ENCODE measurements at places on chromosomes 5 and 9.
A peak's percentile ranks its signal among the peaks of the same experiment; 100 is the strongest.

- DNase-seq, result peak; percentile 71
Observed at GRCh38 chr9:72592502-72593403, 71.3 kb downstream of the TMC1 start.

- DNase-seq, result no peak
Observed at GRCh38 chr5:145681216-145681615, 153.9 kb downstream of the PRELID2 start.

DNA sequence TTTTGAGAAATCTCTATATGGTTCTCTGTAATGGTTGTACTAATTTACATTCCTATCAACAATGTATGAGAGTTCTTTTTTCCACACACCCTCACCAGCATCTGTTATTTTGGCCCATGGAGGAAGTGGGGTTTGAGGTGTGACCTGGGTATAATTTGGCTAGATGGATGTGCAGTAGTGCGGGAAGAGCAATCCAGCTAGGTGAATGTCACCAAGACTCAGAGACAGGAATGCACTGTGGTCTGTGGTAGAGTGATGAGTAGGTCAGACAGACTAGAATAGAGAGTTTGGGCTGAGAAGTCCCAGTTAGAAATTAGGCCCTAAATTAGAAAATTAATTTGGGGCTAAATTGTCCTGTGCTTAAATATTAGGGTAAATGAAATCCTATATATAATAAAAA is 32.8 kb upstream of the PIP5K1B start:
- no peak for DNase-seq

GRCh38 chr5:102229685-102230084 is 66.4 kb downstream of the SLCO4C1 start:
- DNase-seq, result no peak

- DNase-seq, result no peak
Observed at GRCh38 chr9:92740009-92740408, 24.6 kb downstream of the BICD2 start.

- DNase-seq, result no peak
Observed at GRCh38 chr9:107325842-107326241, 42.8 kb downstream of the RAD23B start.

DNA sequence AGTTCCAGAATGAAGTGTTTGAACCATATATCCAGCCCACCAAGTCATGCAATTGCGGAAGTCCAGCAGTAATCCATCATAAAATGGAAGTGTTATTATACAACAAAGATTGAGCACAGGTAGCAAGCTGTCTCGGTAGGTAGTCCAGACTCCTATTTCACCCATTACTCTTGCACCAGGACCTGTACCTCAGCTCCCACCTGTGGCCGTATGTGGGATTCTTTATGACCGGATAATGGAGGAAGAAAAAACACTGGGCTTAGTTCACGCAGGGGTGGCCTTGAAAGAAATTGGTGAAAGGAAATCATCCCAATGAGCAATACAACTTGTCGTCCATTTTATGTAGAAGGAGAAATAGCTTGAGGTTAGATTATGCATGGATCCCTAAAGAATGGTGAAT is 216.3 kb downstream of the ESM1 start:
- no peak for DNase-seq

DNA sequence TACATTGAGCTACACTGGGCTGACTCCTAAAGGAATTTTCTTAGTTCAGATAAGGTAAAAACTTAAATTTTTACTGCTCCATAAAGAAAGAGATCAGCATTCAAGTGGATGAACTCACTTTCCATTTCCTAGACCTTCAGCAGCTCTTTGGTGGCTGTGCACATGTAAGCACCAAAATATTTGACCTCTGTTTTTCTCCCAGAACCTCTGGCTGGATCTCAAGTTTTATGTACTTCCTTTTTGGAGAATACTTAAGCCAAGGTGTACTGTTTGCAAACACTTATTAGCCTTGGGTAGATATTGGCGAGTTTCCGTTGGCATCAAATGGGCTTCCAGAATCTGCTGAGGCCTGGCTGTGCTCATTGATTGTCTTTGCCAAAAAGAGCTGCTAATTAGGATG is 10.3 kb downstream of the TNC start:
- no peak for DNase-seq

- DNase-seq, result no peak
Observed at GRCh38 chr5:10700516-10700915, 60.5 kb downstream of the DAP start.

- no peak for DNase-seq
Observed at GRCh38 chr9:19188771-19189170, 41.7 kb upstream of the DENND4C start.

GRCh38 chr9:125707472-125707804 is 430 bp upstream of the MAPKAP1 start:
- no peak for DNase-seq

DNA sequence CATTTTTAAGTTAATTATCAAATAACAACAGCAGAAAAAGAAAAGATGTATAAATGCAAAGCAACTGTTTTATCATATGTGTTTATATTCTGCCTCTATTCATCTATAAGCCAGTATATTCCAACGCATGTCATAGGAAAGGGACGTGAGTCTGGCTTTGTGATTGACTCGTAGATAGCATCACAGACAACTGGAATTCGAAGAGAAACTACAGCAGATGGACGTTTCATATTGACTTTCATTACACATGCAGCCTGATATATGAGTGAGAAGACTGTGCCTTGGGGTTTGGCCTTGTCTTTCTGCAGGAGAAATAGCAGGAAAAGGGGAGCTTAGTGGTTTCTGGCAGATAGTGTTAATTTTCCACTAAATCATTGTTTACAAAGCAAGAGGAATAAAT is 1111.9 kb downstream of the MAT2B start:
- no peak for DNase-seq

GRCh38 chr9:124869466-124869985 is 7.6 kb downstream of the ARPC5L start:
- no peak for DNase-seq

DNA sequence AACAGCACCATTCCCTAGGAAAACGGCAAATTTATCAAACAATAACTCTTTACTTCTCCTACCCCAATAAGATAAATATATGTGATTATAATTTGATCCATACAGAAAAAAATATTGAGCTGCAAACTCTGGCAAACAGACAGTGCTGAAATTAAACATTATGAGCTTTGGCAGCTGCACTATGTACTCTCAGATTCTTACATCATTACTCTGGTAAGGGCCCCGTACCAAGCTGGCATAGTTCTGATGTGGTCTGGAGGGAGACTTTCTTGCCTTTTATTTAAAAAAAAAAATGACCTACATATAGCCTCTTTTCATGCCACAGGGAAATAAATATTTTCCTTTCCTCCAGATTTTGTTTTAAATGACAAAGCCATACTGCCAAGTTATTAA is 95.0 kb downstream of the NR6A1 start:
- DNase-seq, result no peak

DNA sequence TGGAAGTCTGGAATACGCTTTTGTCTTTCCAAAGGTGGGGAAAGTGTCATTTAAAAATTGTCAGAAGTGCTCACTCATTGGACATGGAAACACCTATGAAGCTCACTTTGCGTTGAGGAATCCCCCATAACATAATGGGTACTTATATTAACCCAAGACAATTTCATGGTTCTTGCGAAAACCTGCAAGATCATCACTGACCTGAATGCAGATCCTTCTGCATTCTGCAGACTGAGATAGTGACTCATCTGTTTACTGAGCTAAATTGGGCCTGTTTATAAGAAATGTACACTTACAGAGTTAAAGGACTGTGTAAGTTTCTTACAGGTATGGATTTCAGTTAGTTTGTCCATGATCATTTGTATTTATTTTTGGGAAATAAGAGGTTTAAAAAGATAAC is 153.0 kb downstream of the HMHB1 start:
- no peak for DNase-seq

- no peak for DNase-seq
Observed at GRCh38 chr9:70000469-70000868, 43.2 kb upstream of the MAMDC2 start.

DNA sequence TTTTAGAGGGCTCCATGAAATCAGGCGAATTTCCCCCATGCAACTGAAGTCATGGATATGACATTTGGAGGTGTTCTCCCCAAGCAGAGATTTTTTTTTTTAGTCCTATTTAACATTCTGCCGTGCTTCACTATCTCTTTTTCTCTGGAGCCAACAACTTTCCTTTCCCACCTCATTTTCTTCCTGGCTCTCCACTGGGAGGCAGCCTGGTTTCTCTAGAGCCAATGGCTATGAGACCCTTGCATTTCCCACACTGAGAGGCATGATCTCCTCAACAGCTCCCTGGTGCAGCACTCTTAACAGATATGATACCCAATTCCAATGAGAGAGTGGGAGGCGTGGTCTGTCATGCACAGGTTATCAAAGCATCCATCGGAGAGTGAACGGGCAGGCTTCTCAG is 310.8 kb downstream of the DRD1 start:
- no peak for DNase-seq

DNA sequence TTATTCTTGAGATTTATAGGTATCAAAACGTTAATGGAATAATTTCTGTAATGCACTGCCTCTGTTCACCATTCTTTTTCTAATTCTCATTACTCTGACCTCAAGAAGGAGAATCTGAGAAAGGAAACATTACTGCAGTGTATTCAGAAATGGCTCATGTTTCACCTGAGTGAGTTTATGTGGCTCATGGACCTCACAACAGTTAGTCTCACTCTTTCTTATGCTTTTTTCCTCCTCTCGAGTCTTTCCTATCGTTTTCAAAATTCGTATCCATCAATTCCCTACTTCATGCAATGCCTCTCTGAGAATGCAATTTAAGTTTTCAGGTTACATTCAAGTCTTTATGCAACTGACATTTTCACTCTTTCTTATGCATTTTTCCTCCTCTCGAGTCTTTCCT is 9.6 kb downstream of the CDH10 start:
- DNase-seq, result no peak

- no peak for DNase-seq
Observed at GRCh38 chr5:142884029-142884428, 113.9 kb downstream of the ARHGAP26 start.

- no peak for DNase-seq
Observed at GRCh38 chr5:53631251-53631650, 70.8 kb downstream of the NDUFS4 start.

DNA sequence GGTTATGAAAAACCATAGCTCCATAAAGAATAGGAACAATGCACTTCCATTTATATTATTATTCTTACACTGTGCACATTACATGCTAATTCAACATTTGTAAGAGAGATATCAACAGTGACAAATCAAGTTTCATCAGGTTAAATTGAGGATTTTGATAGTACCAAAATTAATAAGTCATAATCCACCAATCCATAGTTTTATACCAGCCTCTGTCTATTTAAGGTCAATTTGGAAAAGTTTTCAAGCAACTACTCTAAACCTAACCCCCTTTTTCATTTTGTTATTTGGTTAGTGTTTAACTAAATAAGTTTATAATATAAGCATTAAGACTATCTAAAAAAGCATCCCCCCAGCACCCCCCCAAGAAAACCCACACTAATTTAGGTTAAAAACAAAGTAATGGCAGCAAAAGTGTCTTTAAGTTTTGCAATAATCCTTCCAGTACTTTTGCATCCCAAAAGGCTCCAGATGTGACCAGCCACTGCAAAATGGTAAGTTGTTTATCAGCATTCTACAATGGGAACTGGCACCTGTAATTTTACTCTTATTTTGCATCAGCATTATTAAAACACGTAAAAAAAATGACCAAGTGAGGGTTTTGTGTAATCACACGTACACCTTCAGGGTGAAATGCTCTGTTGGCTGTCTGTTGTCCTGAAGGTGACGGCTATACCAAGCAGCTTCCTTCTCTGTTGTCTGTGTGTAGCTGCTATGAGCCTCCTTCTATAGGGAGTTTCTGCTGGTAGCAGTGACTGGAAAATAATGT is 36.8 kb upstream of the SSBP2 start:
- peak; percentile 27 for DNase-seq

GRCh38 chr5:150895431-150896428 is 9.1 kb downstream of the ZNF300 start:
- no peak for DNase-seq

GRCh38 chr9:126066131-126066530 is 260.5 kb upstream of the MVB12B start:
- DNase-seq, result no peak

GRCh38 chr9:125547368-125547767 is 159.6 kb downstream of the MAPKAP1 start:
- no peak for DNase-seq

GRCh38 chr9:116360989-116361388 is 207.4 kb downstream of the PAPPA start:
- DNase-seq, result no peak

- no peak for DNase-seq
Observed at GRCh38 chr5:130278136-130278535, 373.9 kb downstream of the CHSY3 start.

- no peak for DNase-seq
Observed at GRCh38 chr9:122356627-122357026, 14.2 kb upstream of the PTGS1 start.

Measured in SW480 (cell line).